Ammon's horn (tissue), 1 donor: ENCODE measurements at places on chromosomes 1 and 21.

- DNase-seq: no peak
Measured at GRCh38 chr1:221869779-221870178, 127.9 kb upstream of the DUSP10 start.

DNA sequence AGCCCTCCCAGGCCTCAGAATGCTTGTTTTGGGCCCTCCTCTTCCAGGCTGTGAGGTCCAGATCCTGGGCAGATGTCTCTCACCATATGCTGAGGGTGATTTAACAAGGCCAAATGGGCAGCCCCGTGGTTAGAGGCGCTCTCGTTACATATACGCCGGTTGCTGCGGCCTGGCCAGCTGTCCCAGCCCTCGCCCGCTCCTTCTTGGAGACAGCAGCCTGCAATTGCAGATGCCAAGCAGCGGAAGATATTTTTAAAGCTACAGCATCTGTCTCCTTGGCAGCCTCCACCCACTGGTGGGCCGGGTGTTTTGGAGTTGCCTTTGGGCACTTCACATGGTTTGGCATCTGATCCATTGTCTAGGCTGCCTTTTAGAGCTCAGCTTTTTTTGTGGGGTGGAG lies 178.8 kb upstream of the NFIA start:
- peak; percentile 57 for DNase-seq

DNA sequence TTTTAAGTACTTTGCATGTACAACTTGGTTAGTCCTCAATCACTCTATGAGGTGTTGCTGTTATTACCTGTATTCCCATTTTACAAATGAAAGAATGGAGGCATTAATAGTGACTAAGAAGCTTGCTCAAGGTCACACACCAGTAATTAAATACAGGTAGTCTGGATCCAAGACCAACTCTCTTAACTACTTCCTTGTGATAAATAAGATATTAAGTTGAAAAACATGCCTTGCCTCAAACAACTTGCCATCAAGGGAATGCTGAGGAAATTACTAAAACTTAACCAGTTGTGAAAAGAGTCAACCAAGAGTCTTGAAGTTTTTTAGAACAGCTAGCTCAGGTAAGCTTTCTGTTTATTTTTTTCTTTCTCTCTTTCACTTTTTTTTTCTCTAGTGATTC lies 21.0 kb upstream of the LAMC1 start:
- no peak for DNase-seq

GRCh38 chr21:44511219-44511937 lies 28.6 kb downstream of the KRTAP10-1 start:
- peak; percentile 17 for DNase-seq

- DNase-seq: peak; percentile 57
Measured at GRCh38 chr1:88061492-88062177, 622.4 kb upstream of the PKN2 start.

DNA sequence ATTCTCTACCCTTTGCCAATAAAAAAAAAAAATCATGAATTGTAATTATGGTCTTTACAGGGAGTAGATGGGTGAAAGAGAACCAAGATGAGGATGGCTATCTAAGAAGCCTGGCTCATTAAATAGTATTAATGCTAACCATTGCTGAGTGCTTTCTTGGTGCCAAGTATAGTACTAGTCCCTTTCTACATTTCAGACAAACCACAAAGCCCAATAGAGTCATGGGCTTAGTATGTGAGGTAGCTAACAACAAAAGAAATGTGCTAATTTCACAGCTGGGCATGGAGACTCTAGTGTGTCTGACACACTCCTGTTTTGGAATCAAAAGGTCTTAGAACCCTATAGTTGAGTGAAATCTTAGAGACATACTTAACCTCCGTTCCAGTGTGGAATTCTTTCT lies 84.5 kb upstream of the ESRRG start:
- no peak for DNase-seq

DNA sequence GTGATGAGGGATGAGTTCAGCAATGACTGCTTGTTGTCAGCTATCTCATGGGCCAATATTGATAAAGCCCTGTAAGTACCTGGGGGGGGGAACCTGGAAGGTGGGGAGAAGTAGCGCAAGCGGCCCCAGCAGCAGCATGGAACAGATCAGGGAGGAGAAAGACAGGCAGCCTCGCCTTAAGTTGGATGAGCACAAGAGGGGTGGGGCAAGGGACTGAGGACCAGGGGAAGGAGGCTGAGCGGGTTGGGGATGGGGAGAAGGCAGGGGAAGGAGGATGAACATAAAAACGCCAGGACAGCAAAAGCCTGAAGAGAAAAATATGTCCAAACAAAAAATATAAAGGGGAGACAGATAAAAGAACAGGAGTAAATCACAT lies 70.6 kb downstream of the ALG14 start:
- no peak for DNase-seq

DNA sequence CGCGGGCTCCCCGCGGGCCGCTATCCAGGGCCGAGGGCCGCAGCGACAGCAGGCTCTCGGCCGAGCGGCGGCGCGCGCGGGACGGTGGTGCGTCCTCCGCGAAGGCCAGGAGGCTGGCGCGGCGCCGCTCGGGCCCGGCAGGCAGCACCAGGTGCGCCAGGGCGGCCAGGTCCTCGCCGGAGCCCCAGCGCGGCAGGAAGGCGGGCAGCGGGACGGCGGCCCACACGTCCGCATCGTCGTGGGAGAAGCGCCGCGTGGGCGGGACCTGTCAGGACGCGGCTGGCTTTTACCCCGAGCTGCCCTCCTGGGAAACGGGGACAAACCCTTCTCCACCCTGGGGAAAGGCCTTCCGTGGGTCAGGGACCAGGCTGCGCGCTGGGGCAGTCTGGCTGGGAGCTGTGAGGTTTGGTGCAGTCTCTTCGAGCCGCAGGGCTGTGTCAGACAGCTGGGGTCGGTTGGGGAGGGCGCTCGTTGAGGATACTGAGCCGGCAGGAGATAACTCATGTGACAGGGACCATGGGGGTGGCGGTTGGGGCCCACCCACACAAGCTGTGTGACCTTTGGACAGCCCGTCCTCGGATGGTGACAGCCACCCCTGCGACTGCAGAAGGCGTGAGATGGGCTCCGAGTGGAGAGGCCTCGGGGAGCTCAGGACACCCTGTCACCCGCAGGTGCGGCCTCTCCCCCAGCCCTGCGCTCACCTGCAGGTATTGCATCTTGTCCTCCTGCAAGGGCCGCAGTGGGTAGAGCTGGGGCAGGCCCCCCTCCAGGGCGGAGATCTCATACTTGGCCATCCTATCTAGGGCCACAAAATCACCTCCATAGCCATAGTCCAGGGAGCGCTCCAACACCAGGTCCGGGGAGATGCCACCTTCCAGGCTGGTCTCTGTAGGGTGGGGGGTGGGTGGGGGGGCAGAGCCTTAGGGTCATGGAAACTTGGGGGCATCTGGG lies 6.0 kb downstream of the HES3 start:
- no peak for DNase-seq

- no peak for DNase-seq
Measured at GRCh38 chr1:115129071-115129640, 39.9 kb upstream of the TSPAN2 start.

GRCh38 chr1:218336328-218336727 lies 8.8 kb upstream of the TGFB2 start:
- DNase-seq: no peak

DNA sequence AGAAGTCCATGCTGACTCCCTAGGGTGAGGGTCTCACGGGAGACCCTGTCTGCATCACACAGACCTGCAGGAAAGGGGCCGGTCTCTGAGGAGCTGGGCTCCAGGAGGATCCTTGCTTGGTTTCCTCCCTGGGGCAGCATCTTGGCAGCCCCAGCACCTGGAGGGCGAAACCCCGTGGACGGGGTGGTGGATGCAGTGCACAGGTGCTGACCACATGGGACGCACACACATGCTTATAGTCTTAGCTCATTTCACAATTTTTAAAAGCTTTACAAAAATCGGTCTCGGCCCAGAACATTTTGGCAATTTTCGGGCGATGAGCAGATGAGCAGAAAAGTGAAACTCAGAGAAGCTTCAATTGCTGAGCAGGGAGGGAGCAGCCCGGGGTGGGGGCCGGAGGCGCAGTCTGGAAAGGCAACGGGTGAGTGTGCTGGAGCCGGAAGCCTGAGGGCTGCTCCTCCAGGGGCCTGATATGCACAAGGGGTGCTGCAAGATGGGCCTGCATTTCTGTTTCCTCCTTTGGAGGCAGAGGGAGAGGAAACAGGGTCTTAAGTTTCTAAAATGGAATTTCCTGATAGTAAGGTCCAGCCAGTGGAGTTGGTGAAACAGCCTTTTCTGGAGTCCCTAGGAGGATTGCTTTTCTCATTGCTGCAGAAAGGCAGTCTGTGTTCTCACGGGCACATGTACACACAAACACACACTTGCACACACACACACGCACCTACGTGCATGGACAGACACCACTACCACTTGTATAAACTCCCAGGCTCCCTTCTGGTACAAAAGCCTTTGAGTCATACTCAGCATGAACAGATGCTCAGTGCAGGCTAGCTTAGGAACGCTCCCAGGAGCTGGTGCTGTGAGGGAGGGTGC lies 60.6 kb downstream of the SCCPDH start:
- DNase-seq: peak; percentile 72

DNA sequence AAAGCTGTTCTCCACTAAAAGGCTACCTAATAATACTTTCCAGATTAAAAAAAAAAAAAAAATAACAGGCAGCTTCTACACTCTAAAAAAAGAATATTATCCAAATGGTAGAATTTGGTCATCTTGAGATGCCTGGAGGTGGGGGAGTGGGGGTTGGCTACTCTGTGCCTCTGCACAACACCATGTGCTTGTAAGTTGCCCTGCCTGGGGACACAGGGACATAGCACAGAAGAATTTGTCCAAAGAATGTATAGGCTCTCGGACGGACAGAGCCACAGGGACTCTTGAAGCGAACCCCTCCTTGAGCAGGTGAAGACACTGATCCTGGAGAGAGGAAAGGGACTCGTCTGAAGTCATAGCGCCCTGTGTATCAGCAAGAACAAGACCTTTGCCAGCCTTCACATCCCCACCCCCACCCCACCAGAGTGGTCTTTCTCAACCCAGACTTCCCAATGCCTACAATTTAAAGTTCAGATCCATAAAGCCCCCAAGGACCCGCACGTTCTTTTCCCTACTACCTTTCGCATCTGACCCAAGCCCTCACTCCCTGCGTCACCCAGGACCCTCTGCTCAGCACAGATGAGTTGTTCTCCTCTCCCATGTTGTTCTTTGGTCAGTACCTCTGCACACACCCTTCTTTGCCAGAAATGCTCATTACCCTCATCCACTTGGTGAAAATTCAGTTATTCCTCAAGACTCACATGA lies 72.6 kb downstream of the LGR6 start:
- no peak for DNase-seq

GRCh38 chr1:184870319-184870718 lies 104.0 kb downstream of the NIBAN1 start:
- no peak for DNase-seq

DNA sequence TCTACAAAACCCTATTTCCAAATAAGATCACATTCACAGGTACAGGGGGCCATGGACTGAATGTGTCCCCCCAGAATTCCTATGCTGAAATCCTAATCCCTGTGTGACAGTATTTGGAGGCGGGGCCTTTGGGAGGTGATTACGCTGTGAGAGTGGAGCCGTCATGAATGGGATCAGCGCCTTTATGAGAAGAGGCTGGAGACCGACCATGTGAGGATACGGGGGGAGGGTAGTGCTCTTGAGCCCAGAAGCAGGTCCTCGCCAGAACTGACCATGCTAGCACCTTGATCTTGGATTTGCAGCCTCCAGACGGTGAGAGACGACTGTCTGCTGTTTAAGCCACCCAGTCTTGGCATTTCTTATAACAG lies 23.8 kb upstream of the KIF26B start:
- DNase-seq: no peak

GRCh38 chr1:116279715-116280114 lies 93.3 kb upstream of the ATP1A1 start:
- no peak for DNase-seq

DNA sequence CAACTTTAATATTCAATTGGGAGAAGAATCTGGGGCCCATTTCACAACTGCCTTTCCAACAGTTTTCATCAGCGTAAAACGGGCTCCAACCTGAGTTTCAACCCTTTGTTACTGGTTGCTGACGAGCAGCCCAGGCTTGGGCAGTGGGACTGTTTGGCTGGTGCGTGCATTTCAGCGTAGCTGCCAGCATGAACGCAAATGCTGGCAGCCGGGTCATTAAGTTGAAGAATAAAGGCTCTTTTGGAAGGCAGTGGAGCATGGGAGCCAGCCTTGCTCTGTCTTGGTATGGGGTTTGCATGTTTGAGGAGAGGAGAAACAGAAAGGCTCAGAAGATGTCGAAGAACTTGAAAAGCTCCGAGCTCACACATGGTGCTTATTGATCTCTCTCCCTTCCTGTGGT lies 40.7 kb downstream of the WDR3 start:
- DNase-seq: no peak

DNA sequence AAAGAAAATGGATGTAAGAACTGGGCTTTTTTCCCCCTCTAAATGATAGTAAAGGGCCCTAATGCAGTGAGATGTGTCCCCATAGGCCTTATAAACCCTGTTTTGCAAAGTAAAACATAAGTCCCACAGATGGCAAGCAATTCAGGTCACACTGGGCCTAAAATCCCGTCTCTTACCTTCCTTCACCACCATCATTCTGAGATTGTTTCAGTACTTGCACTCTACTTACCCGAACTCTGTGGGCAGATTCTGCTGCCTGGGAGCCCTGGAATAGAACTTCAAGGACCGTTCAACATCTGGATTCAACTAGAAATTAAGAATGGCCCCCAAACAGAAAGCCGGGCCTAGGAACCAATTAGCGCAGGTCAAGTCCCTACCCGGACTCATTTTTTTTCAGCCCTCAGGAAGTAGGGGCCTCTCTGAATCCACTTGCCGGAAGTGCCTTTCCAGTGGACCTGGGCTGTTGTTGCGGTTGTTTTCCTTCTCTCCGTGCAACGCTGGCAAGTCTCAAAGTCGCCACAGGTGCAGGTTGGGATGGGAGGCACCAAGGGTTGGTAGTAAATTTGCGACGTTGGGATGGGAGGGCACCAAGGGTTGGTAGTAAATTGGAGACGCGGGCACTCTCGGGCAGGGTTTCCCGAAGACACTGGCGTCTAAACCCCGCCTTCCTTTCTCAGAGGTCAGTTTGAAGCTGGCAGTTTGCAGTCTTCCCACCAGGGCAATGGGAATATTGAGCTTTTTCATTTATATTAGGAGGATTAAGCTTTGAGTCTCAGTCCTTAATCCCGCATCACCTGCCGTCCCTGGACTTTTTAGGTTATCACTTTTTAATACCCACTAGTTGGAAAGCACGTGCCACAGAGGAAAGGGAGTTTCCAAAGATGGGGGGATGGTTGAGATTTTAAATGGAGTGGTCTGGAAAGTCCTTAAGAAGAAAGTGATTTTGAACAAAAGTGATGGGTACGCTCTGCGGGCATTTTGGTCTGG lies at the start of gene TMEM69:
TMEM69 (plus strand) TSS at position 428 of the 987 bp plus-strand sequence. CDS start 2,888 bp downstream, outside the sequence.
- peak; percentile 77 for DNase-seq
